ENCODE measurements at places on chromosomes 11 and 22.

DNA sequence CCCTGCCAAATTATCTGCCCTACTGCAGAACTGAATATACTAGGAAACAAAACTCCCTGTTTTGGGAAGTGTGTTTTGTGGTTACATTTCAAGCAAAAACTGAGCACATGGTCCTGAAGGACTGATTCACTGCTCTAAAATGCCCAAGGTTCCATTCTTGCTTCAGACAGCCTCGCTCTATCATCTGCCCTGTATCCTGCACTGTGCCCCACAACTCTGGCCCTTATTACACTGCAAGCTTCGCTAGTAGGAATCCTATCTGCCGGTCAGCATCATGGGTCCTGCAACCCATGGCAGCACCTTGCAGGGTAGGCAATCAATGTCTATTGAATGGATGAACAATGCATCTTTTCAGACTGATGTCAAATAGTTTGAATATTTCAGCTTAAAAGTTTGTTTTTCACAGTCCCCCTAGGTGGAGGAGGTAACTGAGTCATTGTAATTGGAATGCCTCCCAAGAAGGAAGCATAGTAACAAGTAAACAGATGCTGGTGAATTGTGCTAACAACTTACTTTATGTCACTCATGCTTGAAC lies 21.3 kb downstream of the LAYN start:
- no peak for DNase-seq

GRCh38 chr11:81573367-81573766 lies 1160.3 kb downstream of the FAM181B start:
- no peak for DNase-seq

GRCh38 chr11:15843309-15843872 lies 513.0 kb downstream of the SOX6 start:
- DNase-seq = no peak

DNA sequence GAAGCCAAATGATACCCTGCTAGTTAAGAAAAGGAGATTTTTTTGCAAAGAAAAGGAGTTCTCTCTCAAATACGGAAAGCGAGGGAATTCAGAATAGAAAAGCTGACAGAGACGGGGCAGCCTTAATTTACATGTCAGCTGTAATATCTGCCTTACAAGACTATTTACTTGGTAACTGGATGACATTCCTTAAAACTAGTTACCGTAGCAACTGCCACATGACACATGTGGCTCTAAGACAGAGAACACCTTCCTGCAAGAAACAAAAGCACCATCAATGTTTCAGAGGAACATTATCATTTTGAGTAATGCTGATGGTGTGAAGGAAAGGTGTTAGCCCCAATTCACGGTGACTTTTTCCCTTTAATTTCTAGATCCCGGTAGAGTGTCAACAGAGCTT lies 222.1 kb downstream of the LRRC4C start:
- DNase-seq = no peak

DNA sequence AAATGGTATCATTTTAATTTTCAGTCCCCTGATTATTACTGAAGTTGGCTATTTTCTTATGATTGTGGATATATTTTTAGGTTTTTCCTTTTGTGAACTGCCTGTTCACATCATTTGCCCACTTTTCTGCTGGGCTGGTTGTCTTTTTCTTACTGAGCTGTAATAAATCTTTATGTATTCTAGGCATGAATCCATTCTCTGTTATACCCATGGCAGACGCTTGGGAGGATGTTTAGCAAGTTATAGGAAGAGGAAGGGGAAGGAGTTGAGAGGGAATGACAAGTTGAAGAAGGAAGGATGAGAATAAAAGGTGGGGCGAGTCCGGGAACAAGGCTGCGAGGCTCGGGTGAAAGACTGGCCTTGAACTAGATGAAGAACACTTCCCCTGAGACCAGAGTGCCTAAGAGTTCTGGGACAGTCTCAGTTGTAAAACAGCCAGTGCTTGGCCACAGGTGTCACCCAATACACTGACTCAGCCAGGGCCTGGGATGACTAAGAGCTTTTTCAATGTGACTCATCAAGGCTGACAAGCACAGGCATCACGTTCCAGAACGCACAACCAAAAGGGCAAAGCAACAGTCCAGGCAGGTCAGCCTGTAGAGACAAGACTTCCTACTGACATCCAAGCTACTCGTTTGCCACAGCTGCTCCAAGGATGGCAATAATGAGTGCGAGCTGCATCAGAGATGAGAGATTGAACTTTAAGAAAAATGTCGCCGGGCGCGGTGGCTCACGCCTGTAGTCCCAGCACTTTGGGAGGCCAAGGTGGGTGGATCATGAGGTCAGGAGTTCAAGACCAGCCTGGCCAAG lies 35.2 kb downstream of the LRFN4 start:
- peak; percentile 33 for DNase-seq

- DNase-seq = no peak
Measured at GRCh38 chr11:93279851-93280347, 50.6 kb upstream of the DEUP1 start.

DNA sequence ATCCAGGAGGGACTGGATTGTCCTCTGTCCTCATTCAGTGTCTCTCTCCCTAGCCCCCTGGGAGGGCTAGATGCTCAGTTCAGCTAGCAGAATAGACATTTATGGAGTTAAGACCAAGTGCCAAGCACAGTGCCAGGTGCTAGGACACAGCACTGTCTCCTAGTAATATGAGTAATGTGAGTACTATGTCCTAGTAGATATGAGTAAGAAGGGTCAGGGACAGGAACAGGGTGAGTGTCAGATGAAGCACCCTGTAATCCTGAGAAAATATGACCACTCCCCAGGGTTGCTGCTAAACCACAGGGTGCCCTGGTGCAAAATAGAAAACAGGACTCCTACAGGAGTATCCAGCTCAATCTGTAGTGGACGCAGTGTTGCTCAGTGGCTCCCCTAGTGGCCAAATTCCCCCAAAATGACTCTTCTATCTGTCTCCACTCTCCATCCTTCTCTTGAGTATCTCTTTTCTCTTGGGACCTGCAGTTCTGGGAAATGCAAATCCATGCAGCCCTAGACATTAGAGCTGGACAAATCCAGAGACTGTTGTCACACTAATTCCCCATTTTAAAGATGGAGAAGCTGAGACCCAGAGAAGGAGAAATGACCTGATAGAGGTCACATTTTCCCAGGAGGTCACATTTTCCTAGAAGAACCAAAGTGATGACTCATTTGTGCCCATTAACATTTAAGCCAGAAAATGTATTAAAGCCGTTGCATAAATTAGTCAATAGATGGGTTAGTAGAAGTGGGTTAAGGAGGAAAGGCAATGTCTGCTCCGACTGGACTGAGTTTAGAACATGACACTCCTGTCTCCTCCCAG lies 214.3 kb downstream of the NXPE2 start:
- no peak for DNase-seq

DNA sequence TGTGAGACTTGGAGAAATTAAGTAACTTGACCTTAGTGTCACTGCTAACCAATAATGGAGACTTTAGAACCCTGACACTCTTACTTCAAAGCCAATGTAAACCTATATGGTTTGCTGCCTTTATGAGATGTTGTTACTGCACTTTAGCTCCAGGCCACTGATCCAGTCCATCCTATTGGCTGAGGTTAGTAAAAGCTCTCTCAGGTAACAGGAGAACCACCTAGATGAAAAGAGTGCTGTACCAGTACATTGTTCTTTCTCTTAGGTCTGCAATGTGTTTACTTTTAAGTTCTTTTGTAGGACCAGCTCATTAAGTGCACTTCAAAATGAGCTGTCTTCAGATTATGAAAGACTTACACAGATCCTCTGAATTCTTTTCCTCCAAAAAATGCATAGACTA lies 994.0 kb upstream of the FAT3 start:
- DNase-seq = no peak

DNA sequence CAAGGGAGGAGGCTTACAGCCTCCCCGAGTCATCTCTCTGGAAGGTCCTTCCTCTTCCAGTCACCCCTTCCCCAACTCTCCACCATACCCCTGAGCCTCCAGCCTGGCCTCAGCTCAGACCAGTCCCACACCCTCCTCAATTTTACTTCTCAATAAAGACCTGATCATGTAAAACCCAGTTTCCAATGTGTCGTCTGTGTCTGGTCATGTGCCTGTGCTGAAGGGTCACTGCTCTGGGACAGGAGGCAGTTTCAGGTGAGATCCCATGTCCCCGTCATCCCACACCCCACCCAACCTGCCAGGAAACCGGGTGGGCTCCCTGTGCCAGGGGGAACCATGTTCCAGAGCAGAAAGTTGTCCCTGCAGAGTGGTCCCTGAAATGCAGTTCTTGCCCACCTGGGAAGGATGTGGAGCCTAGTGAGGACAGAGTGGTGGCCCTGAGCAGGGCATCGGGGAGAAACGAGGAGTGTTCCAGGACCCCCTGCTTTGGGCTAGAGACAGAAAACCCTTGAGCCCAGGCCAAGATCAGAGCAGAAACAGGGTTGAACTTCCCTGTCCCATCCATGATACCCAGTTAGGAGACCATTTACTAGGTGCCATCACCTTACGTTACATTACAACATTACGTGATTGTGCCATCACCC lies 19.4 kb downstream of the IGLL5 start:
- no peak for DNase-seq

GRCh38 chr22:50531962-50532674 lies 2.3 kb upstream of the TYMP start:
- no peak for DNase-seq

DNA sequence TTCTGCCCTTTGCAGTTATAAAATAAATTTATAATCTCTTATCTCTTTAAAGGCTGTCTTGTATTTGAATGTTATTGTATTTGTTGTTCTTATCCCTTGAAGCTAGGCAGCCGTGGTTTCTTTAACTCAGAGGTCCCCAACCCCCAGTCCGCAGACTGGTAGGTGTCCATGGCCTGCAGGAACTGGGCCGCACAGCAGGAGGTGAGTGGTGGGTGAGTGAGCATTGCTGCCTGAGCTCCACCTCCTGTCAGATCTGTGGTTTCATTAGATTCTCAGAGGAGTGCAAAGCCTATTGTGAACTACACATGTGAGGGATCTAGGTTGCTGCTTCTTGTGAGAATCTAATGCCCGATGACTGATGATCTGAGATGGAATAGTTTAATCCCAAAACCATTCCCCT lies 380.0 kb upstream of the CCDC90B start:
- DNase-seq = no peak

DNA sequence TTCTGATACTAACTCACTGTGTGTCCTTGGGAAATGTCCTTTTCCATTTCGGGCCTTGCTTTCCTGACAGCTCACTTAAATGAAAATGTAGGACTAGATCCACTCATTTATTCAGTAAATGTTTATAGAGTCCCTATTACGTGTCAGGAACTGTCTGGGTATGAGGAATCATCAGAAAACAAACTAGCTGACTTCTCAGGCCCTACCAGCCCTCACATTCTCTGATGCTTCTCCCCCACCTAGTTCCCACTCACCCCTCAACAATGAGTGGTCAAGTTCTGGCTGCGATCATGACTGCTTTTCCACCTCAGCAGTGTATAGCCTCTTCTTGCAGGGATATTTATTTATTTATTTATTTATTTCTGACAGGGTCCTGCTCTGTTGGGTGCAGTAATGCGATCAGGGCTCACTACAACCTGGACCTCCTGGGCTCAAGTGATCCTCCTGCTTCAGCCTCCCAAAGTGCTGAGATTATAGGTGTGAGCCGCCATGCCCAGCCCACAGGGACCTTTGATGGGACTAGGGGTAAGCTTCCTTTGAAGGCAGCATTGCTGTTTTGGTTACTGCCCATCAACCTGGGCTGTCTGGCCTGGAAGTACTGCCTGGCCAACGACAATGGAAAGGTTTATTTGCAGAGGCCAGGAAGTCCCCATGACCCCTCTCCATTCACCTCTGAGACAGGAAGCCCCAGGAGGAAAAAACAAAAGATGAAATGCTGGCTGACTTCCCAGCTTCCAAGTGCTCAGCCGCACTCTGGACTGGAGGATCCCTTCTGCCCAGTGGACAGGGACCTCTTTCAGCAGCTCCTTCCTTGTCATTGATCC lies 33.1 kb upstream of the POLD3 start:
- no peak for DNase-seq

- DNase-seq = no peak
Measured at GRCh38 chr11:105236664-105237063, 97.1 kb upstream of the CARD18 start.

DNA sequence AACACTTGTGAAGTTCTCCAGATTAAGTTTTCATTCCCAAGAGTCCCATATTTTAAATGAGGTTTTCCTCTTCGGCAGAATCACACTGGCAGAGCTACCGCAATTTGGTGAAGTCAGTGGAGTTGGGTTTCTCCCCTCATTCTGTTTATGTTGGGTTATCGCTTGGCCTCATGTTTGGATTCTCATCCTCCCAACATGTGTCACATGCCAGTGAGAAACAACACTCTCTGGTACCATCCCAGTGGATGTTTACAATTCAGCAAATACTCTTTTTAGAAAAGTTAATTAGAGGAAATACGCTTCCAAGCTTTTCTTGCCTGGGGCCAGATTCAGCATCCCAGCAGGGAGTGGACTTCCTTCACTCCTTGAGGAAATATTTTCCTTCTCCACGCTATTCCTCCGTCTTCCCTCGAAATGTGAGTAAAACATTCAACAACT lies 2.1 kb downstream of the PAMR1 start:
- DNase-seq = no peak

- DNase-seq = no peak
Measured at GRCh38 chr11:124359566-124359965, 24.7 kb downstream of the OR8B2 start.

DNA sequence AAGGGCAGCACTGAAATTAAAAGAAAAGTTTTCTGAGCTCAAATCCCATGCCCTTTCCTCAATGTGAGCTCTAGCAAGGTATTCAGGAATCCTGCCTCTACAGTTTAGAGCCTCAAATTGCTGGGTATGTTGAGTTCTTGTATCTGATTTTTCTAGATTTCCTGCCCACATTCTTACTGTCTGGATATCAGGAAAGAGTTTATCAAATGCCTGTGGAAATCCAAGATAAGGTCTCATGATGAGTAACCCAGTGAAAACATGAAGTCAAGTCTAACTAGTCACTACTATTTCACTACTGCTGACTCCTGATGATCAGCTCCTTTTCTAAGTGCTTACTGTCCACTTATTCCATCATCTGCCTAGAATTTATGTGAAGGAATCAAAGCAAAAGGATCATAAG lies 29.8 kb downstream of the LIMK2 start:
- no peak for DNase-seq

- DNase-seq = no peak
Measured at GRCh38 chr22:42522546-42522945, 3.0 kb upstream of the RRP7A start.

GRCh38 chr11:12220305-12220704 lies 109.9 kb downstream of the MICAL2 start:
- no peak for DNase-seq

GRCh38 chr11:45324459-45324858 lies 38.3 kb upstream of the SYT13 start:
- no peak for DNase-seq

DNA sequence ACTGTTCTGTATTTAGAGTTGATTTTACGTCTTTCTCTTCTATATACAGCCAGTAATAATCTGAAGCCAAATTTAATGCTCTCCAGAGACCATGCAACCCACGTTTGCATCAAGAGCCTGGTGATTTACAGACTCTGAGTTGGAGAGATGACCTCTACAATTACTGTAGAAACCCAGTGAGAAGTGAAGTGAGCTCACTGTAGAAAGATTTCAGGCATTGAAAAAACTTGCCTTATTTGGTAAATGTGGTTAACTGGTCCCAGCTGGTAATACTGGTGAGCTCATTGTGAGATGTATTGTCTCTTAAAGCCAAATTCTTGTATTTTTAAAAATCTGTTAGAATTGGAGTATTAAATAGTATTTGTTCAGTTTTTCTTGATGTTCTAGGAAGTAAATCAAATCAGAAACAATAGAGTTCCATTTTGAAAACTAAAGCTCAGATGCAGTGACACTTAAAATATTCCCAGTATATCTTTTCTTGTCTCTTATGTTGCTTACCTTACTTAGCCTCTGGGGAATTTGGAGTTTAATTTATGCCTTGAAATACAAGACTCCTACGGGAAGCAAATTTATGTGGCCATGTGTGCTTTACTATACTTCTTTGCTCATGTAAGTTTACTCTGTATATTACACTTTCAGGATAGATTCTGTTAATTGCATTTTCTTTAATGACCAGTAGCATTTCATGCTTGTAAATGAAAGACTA lies 189.9 kb downstream of the ARHGAP42 start:
- DNase-seq = no peak
